ENCODE measurements at places on chromosomes 7 and 10.

- DNase-seq, result no peak
These were observed 594.2 kb downstream of the KCNMA1 start for GRCh38 chr10:77043420-77043763.

GRCh38 chr7:28082071-28082470, 98.5 kb downstream of the JAZF1 start:
- DNase-seq, result no peak

DNA sequence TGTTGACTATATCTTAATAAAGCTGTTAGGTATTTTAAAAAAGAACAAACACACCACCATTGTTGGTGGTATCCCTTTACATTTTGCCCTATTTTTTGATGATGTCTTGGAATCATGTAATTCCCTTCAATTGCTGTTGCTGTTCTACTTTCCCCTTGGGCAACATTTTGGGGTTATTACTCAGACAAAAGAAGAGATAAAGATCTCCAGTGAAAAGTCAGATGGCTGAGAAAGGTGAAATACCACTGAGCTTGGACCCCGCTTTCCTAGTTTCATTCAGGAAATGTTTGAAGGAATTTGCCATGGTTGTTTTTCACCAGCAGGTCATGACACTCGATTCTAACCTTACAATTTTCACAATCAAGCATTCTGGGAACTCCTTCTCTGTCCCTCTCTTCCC, 84.6 kb downstream of the MACC1 start:
- DNase-seq, result no peak

DNA sequence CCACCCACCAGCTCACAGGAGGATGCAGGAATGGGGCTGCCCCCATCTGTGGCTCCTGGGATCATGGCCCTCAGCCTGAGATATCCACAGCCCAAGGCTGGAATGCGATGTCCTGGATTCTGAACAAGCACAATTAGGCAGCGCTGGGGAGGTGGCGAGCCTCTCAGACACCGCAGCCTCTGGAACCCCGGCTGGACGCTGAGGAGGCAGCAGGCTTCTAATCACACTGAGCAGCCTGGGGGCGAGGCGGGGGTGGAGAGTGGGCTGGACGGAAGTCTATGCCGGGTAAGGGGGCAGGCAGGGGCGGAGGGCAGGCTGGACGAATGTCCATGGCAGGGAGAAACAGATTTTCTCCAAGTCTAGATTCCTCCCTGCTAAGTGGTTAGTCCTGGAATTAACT, 56.4 kb downstream of the DPYSL4 start:
- no peak for DNase-seq

GRCh38 chr10:1852841-1853240, 115.5 kb upstream of the ADARB2 start:
- DNase-seq, result no peak

DNA sequence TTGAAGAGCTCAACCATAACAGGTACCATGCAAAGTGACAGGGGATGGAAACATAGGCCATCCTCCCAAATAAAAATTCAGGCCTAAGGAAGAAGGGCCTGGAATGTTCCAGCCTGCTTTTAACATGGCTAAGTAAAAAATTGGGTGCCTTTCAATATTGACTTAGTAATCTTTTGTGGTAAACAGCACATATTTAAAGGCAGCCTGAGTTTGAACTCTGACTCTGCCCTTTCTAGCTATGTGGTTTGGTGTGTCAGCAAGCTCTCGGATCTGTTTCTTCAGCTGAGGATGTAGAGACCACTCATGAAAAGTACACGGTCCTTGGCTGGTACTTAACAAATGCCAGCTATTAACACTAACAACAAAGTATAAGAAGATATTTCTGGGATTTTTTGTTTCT, 191.8 kb upstream of the CDCA7L start:
- DNase-seq, result no peak

DNA sequence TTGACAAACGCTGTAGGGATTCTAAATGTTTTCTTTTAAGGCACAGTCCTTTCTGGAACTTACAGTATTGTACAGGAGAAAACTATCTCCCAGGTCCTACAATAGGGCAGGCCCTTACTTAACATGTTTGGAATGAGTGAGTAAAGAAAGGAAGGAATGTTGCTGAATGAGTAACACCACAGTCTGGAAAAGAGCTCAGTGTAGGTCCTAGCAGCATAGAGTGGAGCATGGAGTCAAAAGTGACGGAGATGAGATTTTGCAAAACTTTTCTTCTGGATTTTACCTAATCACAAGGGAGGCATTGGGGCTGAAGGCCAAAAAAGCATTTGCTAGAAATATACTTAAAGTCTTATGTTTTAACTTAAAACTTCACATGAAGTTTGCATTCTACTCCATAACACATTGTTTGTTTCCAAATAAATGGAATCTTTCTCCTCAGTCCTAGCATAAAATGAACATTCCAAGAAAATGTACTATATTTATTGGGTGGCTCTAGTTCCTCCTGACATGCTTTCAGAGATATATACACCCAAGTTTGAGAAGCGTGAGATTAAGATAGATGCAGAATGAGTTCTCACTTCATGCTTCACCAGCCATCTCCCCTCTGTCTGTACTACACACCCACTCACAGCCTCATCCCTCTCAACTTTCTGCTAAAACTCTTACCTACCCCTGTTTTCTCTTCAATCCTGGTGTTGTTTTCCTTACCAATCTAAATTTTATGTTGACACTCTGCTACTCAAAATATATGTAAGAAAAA, 20.2 kb upstream of the ADD3 start:
- no peak for DNase-seq

DNA sequence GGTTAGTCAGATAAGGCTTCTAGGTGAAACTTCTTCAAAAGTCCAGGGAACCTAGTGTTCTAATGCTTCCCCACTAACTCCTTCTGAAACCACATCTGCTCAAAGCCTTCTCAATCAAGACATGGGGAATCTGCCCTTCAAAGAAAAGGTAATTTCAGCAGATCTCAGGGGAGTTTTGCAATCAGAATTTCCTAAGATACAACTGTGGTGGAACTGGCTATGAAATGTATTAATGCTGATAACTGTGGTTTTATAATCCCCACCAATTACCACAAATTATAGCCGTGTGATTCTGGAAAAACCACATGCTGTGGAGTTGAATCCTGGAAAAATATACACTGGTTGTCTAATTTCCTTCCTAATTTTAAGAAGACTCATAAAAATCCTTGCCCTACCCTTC, 233.8 kb downstream of the SORCS1 start:
- no peak for DNase-seq

DNA sequence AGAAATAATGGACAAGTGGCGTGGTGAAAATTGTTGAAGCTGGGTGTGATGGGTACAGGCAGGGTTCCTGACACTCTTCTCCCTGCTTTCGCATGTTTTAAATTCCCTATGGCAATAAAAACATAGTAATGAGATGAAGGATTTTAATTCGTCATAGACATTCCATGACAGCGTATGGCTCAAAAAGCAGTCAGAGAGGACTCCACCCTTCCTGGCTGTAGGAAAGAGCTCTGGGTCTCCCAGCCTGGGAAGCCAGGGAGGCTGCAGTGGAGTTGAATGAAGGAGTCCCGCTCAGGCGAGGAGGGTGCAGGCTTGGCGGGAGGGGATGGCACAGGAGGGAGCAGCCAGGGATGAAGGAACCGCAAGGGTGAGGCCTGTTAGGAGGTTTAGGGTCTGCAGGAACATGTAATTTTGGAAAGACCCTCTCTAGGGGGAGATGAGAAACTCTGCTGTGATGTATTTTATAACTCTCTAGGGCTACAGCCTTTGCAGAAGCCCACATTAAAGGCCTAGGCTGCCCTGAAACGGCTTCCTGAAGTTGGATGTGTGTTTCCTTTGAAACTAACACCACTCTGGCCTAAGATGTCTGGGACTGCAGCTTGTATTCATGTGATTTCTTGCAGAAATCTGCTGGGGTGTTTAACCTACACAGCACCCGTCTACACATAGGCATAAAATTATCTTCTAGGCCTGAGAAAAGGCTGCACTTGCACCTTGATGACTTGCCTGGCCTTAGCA, 7.6 kb upstream of the LARP4B start:
- DNase-seq, result no peak

DNA sequence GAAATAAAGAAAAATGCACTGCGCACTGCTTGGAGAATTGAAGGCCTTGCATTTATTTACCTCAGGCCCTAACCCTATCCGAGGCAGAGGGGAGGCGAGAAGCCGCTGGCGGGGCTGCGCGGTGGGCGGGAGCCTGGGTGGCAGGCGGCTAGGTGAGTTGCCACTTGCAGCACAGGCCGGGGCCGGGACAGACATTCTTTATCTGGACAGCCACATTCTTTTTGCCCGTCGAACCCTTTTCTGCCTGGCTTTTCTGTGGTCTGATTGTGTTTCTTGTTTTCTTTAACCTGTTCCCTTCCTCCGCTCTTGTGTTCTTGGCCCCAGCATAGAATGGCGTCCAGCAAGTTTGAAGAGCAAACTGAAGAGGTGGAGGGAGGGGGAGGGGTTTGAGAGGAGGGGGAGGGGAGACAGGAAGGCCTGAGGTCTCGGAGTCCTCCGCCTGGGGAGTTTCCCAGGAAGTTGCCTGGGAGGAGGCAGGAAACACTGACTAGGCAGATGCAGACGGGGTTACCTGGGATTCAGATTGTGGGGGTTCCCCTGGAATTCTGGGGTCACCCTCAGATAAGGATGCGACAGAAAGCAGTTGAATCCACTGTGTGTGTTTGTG, 5.1 kb downstream of the SHH start:
- DNase-seq, result no peak

GRCh38 chr7:157006205-157006747, 4.2 kb downstream of the MNX1 start:
- DNase-seq, result no peak

- no peak for DNase-seq
These were observed 77.6 kb upstream of the NME8 start for GRCh38 chr7:37770838-37771237.

GRCh38 chr7:98244871-98245270, 7.2 kb downstream of the TECPR1 start:
- DNase-seq, result no peak

- DNase-seq, result no peak
These were observed 73.7 kb upstream of the ODAD2 start for GRCh38 chr10:28072573-28072972.

- no peak for DNase-seq
These were observed 516.9 kb upstream of the LRRN3 start for GRCh38 chr7:110573862-110574528.

DNA sequence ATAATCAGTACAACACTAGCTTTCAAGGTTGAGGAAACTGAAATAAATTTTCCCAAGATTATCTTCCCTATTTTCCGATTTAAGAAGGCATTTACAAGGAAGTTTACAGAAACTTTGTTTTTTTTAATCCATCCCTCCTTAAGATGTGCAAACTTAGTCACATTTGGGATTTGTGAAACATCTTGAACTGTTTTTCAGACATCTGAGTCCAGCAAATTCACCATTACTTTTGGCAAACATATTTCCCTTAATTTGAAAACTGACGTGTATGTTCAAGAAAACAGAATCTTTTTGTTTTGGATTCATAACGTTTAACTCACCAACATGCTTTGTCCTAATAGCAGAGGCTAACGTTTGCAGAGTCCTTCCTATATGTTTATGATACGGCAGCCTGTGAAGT, 19.5 kb downstream of the GLI3 start:
- no peak for DNase-seq

- DNase-seq, result no peak
These were observed 265.2 kb upstream of the PPP2R2D start for GRCh38 chr10:131635564-131636015.

GRCh38 chr10:119416855-119417254, 125.7 kb downstream of the RGS10 start:
- peak; percentile 70 for DNase-seq

DNA sequence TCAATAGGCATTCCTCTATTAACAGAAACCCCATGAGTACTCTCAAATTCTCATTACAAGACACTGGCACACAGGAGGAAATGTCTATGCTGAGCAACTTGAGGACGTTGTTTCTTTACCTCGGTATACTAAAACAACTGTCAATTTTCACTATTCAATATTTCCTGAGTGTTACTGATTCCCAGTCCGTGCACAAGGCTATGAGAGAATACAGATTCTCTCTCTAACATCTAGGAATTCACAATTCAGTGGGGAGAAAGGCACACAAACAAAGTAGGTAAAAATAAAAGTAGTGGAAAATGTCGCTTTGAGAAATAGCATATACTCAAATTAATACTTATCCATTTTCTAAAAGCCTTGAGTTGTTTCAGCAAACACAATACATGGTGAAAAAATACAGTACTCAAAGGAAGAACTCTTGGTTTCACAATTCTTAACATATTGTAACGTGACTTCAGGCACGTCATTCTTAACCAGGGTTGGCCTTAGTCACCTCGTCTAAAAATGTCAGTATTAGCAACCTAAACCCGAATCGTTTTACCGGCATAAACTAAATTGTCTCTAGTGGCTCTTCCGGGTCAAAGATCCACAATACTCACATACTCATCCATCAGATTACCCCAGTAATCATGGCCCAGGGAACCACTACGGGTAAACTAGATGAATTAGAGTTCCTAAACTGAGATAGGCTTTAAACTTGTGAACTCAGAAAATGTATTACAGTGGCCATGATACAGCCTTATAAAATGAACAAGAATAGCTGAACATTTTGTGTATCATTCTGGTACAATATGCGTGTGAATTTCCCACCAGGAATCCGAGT, 1.5 kb downstream of the IPMK start:
- no peak for DNase-seq

GRCh38 chr10:598415-599170, 90.9 kb downstream of the DIP2C start:
- DNase-seq, result no peak

DNA sequence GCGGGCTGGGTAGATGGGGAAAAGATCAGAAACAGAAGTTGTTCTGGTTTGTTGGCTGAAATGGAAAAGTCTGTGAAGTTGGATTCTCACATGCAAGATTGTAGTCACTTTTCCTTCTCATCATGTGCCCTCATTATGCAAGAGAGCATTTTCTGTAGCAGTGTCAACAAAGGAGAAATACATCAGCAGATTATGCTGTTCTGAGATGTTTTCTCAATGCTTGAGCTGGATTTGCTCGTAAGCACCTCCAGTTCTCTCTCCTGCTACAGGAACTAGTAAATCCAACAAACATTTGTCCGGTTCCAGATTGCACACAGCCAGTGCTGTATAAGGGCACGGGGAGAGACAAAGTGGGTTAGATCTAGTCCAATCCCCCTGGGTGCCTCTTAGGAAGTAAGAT, 90.0 kb downstream of the GATA3 start:
- no peak for DNase-seq

DNA sequence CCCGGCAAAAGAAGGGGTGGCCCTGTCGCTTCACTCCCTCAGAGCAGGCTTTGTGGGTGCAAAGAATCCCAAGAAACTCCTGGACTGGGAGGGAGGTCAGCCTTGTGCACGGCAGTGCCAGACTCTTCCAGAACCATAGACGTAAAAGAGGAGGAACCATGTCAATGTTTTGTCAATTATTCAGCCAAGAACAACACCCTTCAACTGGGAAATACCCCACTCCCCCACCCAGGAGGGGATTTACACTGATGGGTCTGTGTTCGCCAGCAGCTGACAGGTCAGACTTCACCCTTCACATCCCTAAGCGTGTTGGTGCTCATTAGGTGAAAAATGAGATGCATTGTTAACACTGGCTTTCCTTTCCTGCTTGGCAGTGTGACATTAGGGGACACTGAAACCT, 116.8 kb upstream of the BMPER start:
- no peak for DNase-seq
